GM23338 (cell line): ENCODE measurements at places on chromosomes 6 and 20. TPM values are rescaled to one million over a fixed set of nuclear protein-coding genes. Genes with fewer than 3 reads are reported as not detected.

The ARHGAP18 gene
- 4.0 and 5.0 TPM in 2 replicates for total RNA-seq

The PSMB9 gene
- total RNA-seq = 2.8 TPM in 1 of 2 replicates, not detected in the other

The RSPH4A gene
- 0.08 and 0.52 TPM in 2 replicates for total RNA-seq

The RPL7L1 gene
- 109 and 124 TPM in 2 replicates for total RNA-seq

The ADTRP gene
- total RNA-seq = not detected in 2 replicates

The ELOVL2 gene
- total RNA-seq = 1.6 and 1.7 TPM in 2 replicates

The AVP gene
- total RNA-seq = not detected in 2 replicates

The SMPD2 gene
- 10.9 and 12.6 TPM in 2 replicates for total RNA-seq

The HMGCLL1 gene
- 0.23 and 0.24 TPM in 2 replicates for total RNA-seq

The CASS4 gene
- 0.12 TPM in 1 of 2 replicates, not detected in the other for total RNA-seq

The OVOL2 gene
- 11.2 and 21.1 TPM in 2 replicates for total RNA-seq

The SLC17A2 gene
- total RNA-seq = not detected in 2 replicates

The PRR18 gene
- total RNA-seq = 0.08 and 0.24 TPM in 2 replicates

The SLC24A3 gene
- total RNA-seq = 2.5 and 3.0 TPM in 2 replicates

The CRISP3 gene
- not detected in 2 replicates for total RNA-seq

The EPB41L1 gene
- 33.1 and 48.7 TPM in 2 replicates for total RNA-seq

The SYTL3 gene
- total RNA-seq = 0.07 TPM in 1 of 2 replicates, not detected in the other

The TMEM244 gene
- not detected in 2 replicates for total RNA-seq

The POU5F1 gene
- total RNA-seq = 3,419 and 3,629 TPM in 2 replicates

The SLC26A8 gene
- 1.9 and 2.9 TPM in 2 replicates for total RNA-seq

The MOXD1 gene
- 4.3 TPM in 2 replicates for total RNA-seq

The NOX3 gene
- total RNA-seq = not detected in 2 replicates

The SOX4 gene
- total RNA-seq = 156 and 164 TPM in 2 replicates

The SOX18 gene
- 0.21 TPM in 1 of 2 replicates, not detected in the other for total RNA-seq

The POPDC3 gene
- total RNA-seq = 5.1 TPM in 2 replicates

The SALL4 gene
- total RNA-seq = 218 and 227 TPM in 2 replicates

The ISM1 gene
- total RNA-seq = 0.39 and 0.63 TPM in 2 replicates

The ABCC10 gene
- 16.7 and 16.9 TPM in 2 replicates for total RNA-seq

The HAO1 gene
- not detected in 2 replicates for total RNA-seq

The RALGAPB gene
- total RNA-seq = 39.1 and 40.4 TPM in 2 replicates

The RSPH9 gene
- total RNA-seq = 0.10 TPM in 1 of 2 replicates, not detected in the other

The NEU1 gene
- total RNA-seq = 41.1 and 47.4 TPM in 2 replicates

The TREML2 gene
- total RNA-seq = 0.07 TPM in 1 of 2 replicates, not detected in the other

The RPS6KA2 gene
- 25.3 and 25.6 TPM in 2 replicates for total RNA-seq

The SNPH gene
- 3.5 and 5.8 TPM in 2 replicates for total RNA-seq

The METTL24 gene
- total RNA-seq = 0.35 TPM in 1 of 2 replicates, not detected in the other

The FOXS1 gene
- total RNA-seq = not detected in 2 replicates

The TRIM40 gene
- not detected in 2 replicates for total RNA-seq
